Skeletal muscle cell (primary cell): ENCODE measurements at places on chromosomes 16 and 17.

GRCh38 chr16:57623251-57624043 lies 5.0 kb upstream of the ADGRG1 start:
- no peak for DNase-seq

- no peak for DNase-seq
Observed at GRCh38 chr16:17275076-17276009, 195.4 kb downstream of the XYLT1 start.

- no peak for DNase-seq
Observed at GRCh38 chr17:68294196-68294555, 2.9 kb downstream of the ARSG start.

DNA sequence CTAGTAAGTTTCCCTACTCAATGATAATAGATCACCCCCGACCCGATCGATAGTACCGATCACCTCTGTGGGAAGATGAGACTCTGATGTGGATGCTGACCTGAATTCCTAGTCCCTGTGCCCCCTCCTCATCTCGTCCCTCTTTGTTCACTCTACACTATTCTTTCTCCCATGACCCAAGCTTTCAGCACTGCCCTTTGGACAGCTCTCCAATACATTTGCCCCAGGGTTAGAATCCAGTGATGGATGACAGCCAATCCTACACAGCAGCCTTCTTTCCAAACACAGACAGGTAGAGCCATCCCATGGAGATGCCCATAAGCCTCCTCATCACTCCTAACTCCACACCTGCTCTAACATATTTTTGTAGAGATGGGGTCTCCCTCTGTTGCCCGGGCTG lies 141.1 kb downstream of the GSG1L start:
- DNase-seq = no peak

- DNase-seq = no peak
Observed at GRCh38 chr17:45220079-45220478, 1.6 kb upstream of the FMNL1 start.

DNA sequence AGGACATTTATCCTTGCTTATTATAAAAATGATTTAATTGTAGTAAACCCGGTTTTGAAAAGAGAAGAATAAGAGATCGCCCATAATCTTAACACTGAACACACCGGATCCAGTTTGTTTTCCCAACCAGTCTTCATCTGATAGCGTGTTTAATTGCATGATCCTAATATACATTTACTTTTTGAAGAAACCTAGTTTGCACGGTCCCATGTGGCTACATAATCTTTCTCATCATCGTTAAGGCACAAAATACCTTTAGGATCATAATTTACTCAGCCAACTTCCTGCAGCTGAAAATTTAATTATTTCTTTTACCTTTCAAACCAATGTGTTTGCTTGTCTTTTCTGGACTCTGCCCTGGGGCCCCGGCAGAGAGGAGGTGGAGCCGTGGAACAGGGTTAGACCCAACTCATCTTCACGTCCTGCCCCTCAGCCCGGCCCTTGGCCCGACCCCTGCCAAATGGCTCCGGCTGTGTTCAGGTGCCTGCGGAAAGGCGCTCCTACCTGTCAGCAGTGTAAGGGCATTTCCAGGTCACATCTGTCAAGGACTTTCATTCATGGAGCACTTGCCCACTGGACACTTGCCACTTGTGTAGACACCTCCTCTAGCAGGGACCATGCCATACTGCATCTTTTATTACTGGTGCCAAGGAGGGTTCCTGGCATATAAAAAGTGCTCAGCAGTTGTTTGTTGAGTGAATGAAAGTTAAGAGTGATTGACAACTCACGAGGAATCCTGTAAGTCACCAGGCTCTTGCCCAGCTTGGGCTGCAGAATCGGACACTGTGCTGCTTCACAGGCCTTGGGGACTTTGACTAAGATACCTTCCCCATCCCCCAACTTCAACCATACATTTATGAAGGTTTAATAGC lies 28.6 kb downstream of the SMARCE1 start:
- DNase-seq = no peak

DNA sequence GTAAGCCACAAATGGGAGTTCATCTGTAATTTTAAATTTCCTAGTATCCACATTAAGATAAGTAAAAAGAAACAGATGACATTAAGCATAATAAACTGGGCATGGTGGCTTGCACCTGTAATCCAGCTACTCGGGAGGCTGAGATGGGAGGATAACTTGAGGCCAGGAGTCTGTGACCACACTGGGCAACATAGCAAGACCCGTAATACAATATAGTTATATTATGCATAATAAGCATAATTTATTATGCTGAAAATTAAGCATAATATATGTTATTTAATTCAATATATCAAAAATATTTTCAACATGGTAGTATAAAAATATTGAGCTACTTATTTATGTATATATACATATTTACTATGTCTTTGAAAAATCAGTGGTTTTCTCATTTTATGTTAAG lies 48.2 kb downstream of the RNF135 start:
- no peak for DNase-seq

DNA sequence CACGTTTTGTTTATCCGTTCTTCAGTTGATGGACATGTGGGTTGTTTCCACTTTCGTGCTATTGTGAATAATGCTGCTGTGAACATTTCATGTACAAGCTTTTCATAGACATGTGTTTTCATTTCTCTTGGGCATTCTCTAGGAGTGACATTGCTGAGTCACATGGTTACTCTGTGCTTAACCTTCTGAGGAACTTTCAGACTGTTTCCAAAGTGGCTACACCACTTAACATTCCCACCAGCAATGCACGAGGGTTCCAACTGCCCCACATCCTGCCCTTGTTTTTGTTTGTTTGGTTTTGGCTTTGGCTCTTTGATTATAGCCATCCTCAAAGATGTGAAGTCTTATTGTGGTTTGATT lies 14.2 kb upstream of the PEMT start:
- no peak for DNase-seq

DNA sequence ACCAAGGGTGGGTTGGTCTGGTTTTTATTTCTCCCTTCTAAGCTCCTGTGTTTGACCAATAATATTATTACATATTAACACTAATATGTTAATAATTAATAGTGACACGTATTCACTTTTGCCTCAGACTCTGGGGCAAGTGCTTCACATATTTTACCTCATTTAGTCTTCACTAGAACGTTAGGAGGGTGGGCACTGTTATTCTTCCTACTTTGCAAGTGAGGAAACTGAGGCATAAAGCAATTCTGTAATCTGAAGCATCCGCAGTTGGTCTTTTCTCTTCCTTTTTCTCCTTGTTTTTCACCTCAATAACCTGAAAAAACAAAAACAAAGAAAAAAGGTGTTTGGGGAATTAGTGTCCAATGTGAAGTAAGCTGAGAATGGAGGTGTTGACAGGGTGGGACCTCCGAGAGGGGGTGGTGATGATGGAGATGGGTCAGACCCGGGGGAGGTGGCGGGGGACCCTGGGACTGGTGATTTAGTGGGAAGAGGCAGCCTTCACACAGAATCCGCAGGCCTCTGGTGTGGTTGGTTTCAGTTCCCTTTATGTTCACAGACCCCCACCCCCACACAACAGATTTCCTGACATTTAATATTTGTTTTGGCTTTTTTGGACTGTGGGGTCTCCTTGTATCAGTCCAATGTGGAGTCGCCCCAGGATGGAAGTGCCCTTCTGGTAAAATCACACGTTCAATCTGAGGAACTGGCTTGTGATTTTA lies 3.7 kb downstream of the CDH1 start:
- no peak for DNase-seq

DNA sequence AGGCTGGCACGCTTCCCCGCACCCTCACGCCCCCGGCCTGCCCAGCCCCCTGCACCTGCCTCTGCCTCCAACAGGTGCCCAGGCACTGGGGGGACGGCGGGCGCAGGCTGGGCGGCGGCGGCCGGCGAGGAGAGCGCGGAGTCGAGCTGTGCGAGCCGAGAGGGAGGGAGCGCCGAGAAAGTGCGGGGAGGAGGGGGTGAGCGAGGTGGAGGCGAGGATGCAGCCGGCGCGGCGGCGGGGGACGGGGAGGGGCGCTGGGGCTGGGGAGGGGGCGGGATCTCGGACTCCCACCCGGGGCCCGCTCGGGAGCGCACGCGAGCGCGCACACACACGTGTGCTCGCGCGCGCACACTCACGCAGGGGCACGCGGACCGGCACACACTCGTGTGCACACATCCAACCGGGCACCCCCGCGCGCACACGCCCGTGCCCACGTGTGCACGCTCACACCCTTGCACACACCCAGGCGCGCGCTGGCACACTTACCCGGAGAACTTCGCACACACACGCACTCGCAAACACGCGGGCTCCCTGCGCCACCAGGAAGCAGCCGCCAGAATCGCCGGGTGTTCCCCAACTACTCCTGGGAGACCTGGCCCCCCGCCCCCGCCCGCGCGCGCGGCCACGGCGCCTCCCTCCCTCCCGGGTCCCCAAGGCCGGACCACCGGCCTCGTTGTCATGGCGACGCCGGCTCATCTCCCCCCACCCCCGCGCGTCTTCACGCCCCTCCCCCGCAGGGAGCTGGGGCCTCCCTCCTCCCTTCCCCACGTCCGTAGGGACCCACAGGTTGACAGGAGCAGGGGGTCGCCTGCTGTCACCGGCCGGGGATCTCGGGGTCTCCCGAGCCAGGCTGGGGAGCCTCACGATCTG lies at the start of gene DOC2A:
DOC2A (minus strand) TSS at position 184 of the 870 bp plus-strand sequence. CDS start 805 bp downstream, outside the sequence.
- DNase-seq = no peak

DNA sequence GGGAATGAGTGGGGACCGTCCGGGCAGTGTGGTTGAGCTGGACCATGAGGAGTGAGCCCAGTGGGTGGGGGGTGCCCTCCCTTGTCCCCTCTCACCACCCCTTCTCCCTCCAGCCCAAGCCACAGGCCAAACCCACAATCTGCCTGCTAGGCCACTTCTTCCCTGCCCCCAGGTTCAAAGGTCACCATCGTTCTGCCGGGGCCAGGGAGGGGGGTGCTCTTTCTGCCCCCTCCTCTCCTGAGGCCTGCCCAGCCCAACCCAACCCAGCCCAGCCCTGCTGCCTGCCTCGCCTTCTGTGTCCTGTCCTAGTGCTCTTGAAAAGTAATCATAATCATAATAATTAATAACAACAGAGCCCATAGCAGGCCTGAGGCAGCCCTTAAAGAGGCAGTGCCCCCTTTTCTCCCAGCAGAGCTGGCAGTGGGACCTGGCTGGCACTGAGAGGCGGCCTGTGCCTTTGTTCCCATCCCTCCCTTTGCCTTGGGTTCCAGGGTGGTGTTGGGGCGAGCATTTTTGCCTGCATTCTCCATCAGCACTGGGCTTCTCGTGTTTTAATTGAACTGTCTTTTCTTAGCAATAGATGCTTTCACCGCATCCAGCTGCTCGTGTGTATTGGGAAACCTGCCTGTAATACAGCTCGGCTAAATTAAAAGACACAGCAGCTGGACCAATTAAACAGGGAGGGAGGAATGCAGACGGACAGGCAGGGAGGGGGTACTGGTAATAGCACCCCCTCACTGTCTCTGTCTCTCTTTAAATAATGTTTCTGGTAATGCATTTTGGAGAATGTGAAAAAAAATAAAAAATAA lies 46.8 kb downstream of the SREBF1 start:
- no peak for DNase-seq

- no peak for DNase-seq
Observed at GRCh38 chr16:51084074-51084928, 66.8 kb downstream of the SALL1 start.

DNA sequence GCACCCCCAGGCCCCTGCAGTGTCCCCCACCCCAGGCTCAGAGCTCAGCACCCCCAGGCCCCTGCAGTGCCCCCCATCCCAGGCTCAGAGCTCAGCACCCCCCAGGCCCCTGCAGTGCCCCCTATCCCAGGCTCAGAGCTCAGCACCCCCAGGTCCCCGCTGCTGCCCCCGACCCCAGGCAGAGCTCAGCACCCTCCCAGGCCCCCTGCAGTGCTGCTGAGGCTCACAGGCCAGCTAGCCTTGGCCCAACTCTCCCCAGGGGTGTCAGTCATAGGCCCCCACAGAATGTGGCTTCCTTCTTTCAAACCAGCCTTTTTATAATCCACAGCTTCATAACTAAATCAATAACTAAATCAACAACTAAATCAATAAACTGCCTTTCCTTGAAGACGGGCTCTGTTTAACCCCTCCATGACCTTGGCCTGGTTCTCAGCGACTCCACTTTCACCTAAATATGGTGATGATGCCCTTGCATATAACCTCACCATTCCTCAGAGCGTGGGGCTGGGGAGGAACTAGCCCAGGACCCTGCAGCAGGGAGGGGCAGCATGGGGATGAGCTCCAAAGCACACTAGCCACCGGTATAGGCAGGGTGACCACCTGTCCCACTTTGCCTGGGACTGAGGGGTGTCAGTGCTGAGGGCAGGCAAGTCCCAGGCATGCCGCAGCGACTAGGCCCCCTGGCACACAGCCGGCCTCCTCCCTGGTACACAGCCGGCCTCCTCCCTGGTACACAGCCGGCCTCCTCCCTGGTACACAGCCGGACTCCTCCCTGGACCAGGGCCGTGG lies 5.0 kb downstream of the NOTUM start:
- no peak for DNase-seq

DNA sequence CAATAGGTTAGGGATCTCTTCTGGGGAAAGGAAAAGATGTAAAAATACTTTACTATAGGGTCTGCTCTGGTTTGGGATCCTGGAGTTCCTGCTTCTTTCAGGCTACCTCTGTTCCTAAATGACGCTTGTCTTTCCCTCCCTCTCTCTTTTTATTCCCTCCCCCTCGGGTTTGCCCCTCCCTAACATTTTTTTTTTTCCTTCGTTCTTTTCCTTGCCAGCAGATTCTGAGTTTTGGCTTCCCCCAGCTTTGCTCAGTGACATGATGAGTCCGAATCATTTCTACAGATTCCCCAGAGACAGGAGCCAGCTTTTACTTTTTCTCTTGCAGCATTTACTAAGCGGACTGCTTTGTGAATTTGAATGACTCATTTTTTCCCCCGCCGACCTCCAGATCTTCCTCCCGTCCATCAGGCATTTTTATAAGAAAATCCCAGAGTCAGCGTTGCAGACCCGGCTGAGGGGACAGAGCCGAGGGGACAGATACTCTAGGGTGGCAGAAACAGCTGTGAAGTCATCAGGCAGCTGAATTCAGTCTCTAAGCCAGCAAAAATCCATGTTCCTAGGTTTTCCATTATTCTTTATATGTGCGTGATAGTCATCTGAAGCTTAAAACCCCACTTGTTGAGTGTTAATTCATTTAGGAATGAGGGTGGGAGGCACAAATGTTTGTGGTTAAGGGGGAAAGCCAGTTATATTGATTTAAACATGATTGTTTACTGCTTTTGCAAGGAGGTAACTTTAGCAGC lies at the start of gene TMEM100:
TMEM100 (minus strand) TSS at position 123 of the 746 bp plus-strand sequence. CDS start 1,794 bp downstream, outside the sequence.
- DNase-seq = peak; percentile 86

- no peak for DNase-seq
Observed at GRCh38 chr16:3858801-3859200, 21.7 kb downstream of the CREBBP start.
